Neural crest cell (in vitro differentiated cells): ENCODE measurements at places on chromosomes 5 and 9.

DNA sequence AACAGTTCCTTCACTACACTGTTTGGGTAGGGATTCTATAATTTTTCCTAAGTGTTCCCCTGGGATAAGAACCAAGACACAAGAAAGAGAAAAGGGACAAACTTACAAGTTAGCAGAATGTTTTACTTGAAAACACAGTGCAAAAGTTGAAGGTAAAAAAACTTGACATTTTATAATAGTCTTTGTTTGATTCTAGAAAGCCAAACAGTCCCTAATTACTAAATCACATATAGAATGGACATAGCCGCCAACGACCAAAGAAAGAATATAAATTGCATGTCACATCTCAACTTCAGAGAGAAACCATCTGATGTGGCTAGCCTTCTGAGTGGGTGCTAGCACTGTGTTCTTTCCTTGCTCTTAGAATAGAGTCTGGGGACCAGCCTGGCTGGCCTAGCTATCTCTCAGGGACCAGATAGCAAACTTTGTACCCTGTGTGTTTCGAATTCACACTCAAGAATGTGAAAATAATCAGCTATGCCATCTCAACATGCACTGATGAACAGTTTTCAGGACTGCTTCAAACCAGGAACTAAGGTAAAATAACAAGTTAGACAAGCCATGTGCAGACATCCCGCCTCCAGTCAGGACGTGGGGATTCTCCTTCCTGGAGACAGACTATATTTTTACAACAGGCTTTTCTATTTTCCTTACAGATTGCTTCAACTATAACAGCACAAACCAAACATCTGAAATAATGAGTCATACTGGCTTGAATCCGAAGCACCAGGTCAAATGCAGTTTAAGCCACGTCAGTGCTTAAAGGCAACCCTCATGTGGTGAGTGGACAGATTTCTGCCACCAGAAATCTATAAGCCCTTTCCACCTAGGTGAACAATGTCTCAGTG is 53.7 kb downstream of the LHFPL2 start:
- no peak for DNase-seq

DNA sequence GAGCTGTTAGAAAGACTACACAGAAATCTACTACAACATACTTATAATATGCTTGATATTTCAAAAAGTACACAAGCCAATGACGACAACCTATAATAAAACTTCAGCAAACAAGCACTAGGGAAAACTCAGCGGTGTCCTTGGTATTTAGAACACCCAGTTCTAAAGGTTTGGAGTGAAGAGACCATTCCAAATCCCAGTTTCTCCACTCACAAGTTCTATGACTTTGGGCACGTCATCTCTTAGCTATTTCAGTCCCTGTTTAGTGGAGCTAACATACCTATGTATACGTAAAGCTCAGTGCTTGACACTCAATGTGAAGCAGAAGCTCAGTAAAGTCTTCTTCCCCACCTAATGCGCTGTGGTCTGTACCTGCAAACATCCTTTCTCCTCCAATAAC is 52.8 kb downstream of the MLLT3 start:
- DNase-seq, result no peak

DNA sequence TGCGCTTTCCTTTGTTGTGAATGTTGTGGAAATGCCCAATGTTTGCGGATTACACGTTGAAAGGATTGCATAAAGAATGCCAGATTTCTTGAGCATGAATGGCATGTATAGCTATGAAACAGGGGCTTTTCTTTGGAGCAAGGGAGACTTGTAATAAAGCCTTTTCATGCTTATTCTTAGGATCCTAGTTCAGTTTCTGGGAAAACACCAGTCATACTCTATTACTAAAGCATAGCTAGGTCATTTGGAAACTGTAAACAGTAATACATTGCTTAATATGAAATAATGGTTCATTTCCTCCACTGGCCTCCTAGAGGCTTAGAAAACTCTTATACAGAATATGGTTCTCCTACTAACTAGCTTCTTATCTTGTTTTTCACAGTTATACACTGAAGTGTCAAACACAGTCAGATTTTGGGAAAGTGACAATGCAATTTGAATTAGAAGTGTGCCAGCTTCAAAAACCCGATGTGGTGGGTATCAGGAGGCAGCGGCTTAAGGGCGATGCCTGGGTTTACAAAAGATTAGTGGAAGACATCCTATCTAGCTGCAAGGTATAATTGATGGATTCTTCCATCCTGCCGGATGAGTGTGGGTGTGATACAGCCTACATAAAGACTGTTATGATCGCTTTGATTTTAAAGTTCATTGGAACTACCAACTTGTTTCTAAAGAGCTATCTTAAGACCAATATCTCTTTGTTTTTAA is 104.2 kb downstream of the MELK start:
- no peak for DNase-seq

- no peak for DNase-seq
Observed at GRCh38 chr5:157481265-157481664, 21.3 kb downstream of the NIPAL4 start.

- DNase-seq, result no peak
Observed at GRCh38 chr5:52448111-52448510, 339.6 kb upstream of the ITGA1 start.

- no peak for DNase-seq
Observed at GRCh38 chr9:87102126-87102525, 154.8 kb upstream of the GAS1 start.
